ENCODE measurements at places on chromosomes 4 and X. TPM values are rescaled to one million over a fixed set of nuclear protein-coding genes. Genes with fewer than 3 reads are reported as not detected.

SOWAHB gene
- total RNA-seq: 0.10 TPM

CA5B gene
- total RNA-seq: 6.0 TPM

TSR2 gene
- total RNA-seq: 32.5 TPM

SMPX gene
- total RNA-seq: not detected

NHS gene
- total RNA-seq: not detected

AKAP14 gene
- not detected for total RNA-seq

RASSF6 gene
- 0.62 TPM for total RNA-seq

LARP1B gene
- total RNA-seq: 15.2 TPM

TMEM35A gene
- total RNA-seq: not detected

TMEM47 gene
- total RNA-seq: 0.10 TPM

DMRTC1 gene
- total RNA-seq: not detected

USP26 gene
- total RNA-seq: not detected

PLS3 gene
- total RNA-seq: 161 TPM

HPSE gene
- 0.67 TPM for total RNA-seq
